ENCODE measurements at places on chromosomes 13 and 19.

DNA sequence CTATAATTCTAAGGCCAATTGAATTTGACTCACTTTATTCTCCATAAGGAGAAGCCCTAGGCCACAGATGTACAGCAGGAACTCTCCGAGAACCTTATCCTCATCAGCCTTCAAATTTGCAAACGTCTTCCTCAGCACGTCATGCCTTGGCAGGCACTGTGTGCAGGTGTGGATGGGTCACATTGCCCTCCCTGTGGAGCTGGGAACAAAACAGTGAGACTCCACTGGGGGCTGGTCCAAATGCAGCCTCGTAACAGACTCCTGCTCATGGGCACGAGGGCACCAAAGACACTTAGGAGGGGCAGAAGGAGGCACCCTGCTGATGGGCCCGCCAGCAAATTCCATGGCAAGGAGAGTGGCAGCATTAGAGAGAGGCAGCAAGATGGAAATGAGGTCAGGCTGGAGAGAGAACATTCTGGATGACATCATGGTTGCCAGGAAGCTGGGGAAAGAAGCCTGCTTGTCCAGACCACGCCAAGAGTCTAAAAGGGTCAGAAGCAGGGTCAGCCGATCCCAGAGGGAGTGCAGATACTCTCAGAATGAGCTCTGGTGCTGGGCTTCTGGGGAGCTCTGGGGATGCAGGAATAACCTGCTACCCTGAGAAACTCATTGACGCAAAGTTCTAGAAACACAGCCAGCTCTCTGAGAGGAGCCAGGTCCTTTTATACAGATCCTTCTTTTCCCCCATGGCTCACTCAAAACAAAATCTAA, 242.2 kb downstream of the B3GLCT start:
- no peak for DNase-seq

DNA sequence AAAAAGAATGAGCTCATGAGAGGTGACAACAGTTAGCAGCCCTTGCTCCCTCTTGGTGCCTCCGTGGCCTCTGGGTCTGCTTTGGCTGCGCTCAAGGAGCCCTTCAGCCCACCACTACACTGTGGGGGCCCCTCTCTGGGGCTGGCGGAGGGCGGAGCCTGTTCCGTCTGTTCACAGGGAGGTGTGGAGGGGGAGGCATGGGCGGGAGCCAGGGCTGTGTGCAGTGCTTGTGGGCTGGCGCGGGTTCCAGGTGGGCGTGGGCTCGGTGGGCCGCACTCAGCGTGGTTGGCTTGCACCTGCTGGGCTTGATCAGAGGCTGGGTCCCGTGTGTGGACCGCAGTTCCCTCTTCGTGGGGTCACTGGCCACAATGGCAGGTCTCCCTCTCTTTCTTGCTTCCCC, 953.4 kb upstream of the PRR20A start:
- no peak for DNase-seq

GRCh38 chr13:30712536-30713532, 22.5 kb upstream of the ALOX5AP start:
- no peak for DNase-seq

DNA sequence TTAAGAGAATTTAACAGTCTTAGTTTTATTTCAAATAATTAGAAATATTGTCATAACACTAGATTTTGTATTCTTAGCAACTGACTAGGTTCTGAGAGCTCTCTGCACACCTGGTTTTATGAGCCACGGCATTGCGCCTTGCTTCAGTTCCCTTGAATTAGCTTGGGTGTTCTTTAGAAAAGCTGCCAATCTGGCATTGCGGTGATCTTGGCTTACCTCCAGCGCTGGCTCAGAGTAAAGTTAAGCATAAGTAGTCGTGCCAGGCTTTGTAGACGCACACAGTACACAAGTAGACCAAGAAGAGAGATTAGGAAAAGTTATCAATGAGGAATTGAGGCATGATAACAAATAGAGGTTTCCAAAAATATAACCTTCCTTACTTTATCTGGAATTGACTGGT, 45.7 kb downstream of the TPP2 start:
- DNase-seq, result no peak

DNA sequence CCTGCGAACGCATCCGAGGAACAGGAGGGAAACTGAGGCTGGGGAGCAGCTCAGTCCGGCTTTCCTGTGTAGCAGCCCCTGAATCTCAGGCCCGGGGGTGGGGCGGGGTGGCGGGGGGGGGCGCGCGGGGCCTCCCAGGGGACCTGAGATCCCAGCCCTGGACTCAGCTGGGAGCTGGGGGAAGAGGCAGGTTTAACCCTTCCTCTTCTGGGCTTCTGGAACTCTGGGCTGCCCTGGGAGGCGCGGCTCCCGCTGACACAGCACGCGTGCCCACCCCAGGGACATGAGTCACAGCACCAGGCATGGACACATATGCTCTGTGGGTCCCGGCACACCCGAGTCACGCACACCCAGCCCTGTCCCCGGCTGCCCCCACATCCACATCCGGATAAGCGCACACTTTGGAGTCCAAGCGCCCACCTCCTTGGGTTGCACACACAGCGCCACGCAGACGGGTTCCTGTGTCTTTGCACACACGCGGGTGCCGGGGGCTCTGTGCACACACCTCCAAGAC, 3.5 kb upstream of the CIRBP start:
- no peak for DNase-seq

GRCh38 chr13:102817907-102818306, 19.0 kb downstream of the BIVM start:
- no peak for DNase-seq

DNA sequence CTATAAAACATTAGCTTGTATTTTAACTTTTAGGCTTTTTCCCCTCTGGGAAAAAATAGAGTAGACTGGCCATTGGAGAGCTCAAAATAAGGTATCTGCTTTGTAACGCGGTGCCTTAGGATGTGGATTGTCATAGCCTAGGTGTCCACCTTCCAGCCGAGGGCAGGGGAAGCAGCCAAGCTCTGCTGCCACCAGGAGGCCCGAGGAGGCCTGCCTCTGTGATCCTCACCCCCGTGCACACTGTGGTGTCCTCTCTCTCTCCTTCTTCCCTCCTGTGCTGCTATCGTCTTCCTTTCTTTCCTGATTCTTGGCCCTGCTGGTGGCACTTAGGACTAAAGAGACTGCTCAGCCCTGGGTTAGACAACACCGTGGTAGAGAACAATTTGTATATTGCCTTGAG, 11.3 kb downstream of the HNRNPM start:
- DNase-seq, result no peak

GRCh38 chr13:110211046-110211445, 95.9 kb downstream of the COL4A1 start:
- no peak for DNase-seq

- DNase-seq, result no peak
These were observed 228.1 kb downstream of the FGF9 start for GRCh38 chr13:21898945-21899344.

GRCh38 chr13:94716016-94716415, 3.7 kb upstream of the SOX21 start:
- no peak for DNase-seq

- DNase-seq, result no peak
These were observed 1316.7 kb upstream of the SLC10A2 start for GRCh38 chr13:104382951-104383350.

GRCh38 chr13:51552027-51552426, 32.2 kb upstream of the WDFY2 start:
- no peak for DNase-seq

GRCh38 chr19:46976845-46977320, 42.8 kb upstream of the NPAS1 start:
- DNase-seq, result no peak

- peak; percentile 16 for DNase-seq
These were observed at the start of gene PVR for GRCh38 chr19:44643605-44644401. Gene PVR, plus strand, starts transcription at chr19:44643910. Its CDS starts 187 bp downstream, at chr19:44644097.

DNA sequence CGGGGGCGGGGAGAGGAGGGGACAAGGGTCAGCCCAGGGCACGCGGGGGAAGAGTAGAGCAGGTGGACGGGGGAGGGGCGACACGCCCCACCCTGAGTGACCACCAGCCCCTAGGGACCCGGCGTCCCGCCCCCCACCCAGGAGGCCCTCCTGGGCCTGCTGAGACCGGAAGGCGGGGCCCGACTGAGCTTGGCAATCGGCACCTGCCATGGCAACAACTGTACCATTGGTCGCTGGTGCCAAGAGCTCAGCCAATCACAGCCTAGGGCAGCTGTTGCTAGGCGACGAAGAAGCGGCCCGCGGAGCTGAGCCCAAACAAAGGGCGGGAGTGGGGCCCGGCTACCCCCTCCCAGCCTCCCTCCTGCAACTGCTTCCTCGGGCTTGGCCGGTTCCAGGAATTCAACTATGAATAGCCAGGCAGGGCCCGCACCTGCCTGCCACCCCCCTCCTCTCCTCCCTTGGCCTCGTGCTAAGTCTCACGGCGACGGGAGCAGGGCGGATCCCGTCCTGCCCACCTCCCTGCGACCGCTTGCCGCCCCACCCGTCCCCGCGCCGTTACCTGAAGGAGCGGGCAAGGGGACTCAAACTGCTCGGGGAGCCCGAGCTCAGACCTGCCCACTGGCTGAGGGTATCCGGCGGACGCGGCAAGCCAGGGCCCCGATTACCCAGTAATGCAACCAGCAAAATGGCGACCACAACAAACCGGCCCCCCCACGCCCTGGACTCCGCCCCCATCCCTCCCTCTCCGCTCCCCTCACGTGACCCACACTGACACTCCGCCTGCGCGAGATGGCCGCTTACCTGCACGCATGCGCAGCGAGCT, at the start of gene DYRK1B:
Gene DYRK1B, minus strand, starts transcription at position 699 of the 823 bp plus-strand sequence. CDS start 2,295 bp downstream, outside the sequence.
- DNase-seq, result peak; percentile 80

DNA sequence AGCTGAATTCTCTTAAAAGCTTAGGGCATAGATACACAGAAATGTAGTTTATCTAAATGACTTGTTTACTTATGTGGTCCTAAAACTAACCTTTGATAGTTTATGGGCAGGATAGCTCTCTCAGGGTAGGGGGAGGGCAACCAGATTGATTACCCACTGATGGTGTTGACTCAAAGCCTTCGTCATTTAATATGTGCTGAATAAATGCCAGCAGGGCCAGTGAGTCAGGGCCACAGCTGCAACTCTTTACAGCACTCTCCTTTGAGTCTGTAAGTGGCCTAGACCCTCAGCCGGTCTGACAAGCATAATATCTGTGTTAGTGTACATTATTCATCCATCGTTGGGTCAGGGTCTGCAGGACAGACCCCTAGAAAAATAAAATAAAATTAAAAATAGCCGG, 128.5 kb downstream of the ZNF675 start:
- DNase-seq, result no peak

- no peak for DNase-seq
These were observed 5.1 kb upstream of the PCDH9 start for GRCh38 chr13:67235265-67235664.

DNA sequence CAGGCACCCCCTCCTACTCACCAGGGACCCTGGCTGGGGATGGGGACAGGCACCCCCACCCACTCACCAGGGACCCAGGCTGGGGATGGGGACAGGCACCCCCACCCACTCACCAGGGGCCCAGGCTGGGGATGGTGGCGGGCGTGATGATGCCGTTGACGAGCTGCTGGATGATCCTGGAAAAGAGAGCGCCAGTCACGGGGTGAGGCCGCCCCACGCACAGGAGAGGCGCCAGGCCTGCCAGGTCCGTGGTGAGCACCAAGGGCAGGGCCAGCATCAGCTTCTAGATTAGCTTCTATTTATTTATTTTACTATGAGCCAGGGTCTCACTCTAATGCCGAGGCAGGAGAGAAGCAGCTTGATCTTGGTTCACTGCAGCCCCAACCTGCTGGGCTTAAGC, 10.4 kb downstream of the FGF22 start:
- no peak for DNase-seq

DNA sequence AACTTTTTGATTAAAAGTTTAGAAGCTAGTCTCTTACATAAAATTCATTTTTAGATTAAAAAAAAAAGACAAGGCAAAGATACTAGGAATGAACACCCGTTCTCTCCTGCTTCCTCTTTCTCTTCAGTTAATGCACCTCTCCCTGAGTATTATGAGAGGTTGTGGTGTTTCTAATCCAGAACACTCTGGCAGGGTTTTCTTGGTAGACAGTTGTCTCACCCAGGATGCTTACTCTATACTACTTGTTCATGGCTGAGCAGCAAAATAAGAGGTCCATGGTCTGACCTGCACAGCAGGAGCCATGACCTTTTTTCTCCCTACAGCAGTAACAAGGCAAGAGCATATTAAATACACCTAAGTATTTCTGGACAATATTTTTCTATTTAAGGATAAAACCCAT, 62.0 kb downstream of the MICU2 start:
- no peak for DNase-seq

DNA sequence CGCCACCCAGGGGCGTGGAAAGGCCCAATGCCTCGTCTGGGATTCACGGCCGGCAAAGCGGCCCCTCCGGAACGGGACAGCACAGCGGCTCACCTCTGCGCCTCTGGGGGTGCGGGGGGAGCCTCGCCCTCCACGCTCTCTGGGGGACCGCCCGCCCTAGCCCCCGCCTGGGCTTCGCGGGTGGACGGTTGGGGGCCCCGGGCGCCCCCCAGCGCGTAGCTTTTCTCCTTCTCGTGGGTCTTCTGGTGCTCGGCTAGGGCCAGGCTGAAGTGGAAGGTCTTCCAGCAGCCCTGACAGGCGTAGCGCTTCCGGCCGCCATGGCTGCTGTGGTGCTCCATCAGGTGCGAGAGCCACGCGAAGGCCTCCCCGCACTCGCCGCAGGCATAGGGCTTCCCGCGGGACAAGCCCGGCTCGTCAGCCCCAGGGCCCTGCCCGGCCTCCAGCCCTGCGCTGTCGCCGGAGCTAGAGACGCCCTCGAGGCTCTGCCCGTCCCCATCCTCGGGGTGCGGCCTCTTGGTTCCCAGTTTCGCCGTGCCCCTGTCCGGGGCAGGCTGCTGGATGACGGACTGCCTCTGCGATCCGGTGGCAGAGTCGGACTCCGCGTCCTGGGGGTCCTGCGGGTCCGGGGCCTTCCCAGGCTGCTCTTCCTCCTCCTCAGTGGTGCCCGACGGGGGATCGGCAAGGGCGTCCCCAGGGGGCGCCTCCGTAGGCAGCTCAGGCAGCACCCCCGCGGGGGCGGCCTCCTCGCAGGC, 13.3 kb downstream of the ZSCAN18 start:
- DNase-seq, result no peak

- no peak for DNase-seq
These were observed 18.5 kb downstream of the PTPRS start for GRCh38 chr19:5321851-5322681.

GRCh38 chr19:37114001-37114400, 35.8 kb downstream of the ZNF420 start:
- no peak for DNase-seq

DNA sequence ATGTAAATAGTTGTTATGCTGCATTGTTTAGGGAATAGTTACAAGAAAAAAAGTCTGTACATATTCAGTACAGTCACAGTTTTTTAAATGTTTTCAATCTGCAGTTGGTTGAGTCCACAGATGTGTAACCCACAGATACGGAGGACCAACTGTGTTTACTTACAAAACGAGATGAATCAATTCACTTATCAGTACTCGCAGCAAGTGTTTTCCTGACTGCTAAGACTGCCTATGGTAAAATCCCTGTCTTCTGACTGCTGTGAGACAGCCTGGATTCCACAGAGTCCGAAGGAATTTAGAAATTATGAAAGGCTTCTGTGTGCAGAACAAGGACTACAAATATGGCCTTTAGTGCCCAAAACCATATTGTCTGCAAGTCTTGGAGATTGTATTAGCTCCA, 45.7 kb upstream of the C1QTNF9 start:
- no peak for DNase-seq

DNA sequence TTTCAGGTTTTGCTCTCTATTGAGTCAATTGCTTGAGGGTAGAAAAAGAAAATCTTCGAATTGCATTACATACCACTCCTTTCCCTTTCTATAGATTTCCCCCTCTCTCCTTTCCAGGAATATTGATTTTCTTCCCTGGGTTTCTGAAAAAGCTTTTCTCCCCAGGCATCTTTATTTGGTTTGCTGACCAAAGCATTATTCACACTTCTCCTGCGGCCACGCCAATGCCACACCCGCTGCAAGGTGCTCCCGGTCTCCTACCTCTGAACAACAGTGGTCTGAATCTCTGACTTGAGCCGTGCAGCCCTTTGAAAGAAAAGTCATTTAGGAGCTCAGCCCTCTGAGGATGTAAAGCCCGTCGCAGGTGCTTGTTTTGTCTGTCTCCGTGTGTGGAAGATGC, 350.9 kb upstream of the TMTC4 start:
- DNase-seq, result no peak
